T1000 (cell line): ENCODE measurements at places on chromosomes 6 and 20.

DNA sequence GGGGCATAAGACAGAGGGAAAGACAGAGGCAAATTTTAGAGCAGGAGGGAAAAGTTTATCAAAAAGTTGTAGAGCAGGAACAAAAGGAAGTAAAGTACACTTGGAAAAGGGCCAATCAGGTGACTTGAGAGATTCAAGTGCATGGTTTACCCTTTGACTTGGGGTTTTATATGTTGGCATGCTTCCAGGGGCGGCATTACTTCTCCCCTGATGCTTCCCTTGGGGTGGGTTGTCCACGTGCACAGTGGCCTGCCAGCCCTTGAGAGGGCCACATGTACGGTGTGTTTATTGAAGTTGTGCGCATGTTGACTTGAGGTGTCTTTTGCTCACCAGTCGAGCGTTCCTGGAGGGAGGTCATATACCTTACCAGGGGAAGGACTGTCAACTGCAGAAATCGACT is 259.5 kb upstream of the JARID2 start:
- no peak for DNase-seq

GRCh38 chr6:41092421-41093140 is 19.8 kb downstream of the NFYA start:
- DNase-seq = no peak

- DNase-seq = no peak
Measured at GRCh38 chr6:144804246-144804790, 519.2 kb downstream of the UTRN start.

GRCh38 chr6:141551318-141551717 is 581.4 kb upstream of the GJE1 start:
- DNase-seq = no peak

DNA sequence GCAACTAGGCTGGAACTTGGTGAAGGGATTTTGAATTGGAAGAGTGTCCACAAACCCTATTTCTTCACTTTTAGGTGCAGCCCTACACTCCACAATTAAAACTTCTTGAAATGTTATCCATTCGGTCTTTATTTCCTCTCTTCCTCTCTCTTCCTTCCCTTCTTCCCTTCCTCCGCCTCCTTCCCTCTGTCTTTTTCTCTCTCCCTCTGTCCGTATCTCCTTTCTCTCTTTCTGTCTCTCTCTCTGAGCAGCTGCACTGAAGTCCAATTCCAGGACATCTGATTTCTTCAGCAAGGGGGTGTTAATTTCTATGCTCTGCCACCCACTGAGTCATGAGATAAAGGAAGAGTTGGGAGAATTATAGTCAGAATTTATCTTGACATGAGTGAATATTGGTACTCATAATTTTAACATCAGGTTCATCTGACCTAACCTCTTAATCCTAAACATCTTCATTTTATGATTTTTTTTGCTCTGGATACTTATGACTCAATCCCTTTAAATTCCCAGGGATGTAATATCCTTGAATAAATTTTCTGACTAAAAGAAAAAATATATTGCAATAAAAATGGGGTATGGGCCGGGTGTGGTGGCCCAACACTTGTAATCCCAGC is 84.2 kb downstream of the BCAS1 start:
- no peak for DNase-seq
